ENCODE measurements at places on chromosomes 13 and 19. TPM values are rescaled to one million over a fixed set of nuclear protein-coding genes. Genes with fewer than 3 reads are reported as not detected.

GRCh38 chr19:38304866-38305429 is 897 bp downstream of the C19orf33 start:
- no peak overlapping the region for H3K4me3 ChIP-seq
- H3K27me3 ChIP-seq = no peaks in the 10 kb centered on the region
- H3K4me1 ChIP-seq = peaks cover 3% of the 10 kb centered on the region

- no peaks in the 10 kb centered on the region for H3K36me3 ChIP-seq
- H3K27me3 ChIP-seq = no peaks in the 10 kb centered on the region
- no peak overlapping the region for H3K27ac ChIP-seq
Observed at GRCh38 chr13:53873558-53873957, 844.9 kb downstream of the OLFM4 start.

DNA sequence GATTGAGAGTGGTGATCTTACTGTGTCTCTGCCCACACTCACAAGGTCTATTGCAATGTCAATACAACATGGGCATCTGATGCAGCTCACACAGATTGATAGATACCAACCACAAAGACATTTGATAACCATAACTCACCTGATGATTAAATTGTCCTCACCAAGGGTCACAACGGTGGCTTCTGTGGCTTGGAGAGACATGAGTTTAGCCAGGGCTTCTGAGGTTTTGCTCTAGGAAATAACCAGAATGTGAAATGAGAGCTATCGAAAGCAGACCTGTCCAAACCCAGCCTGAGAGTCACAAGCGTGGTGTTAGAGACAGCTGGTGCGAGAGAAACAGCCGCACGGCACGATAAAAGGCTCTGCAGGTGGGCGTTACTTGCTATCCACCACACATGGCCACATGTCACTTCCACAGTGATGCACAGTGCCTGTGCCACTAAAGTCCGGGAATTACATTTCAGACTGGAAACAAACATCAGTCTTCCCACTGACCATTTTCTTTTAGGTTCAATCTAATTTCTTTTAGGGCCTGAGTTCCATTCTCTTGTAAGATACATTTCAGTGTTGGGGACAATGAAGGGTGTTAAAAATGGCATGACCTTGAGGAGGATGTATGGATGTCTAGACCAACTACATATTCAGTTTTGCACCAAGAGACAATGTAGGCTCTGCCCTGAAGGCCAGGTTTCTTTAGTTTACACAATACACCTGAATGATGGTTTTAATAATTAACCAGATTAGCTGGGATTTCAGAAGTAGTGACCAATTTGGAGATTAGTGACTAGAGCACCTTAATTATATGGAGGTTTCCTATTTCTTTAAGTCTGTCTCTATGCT is 53.7 kb downstream of the ATP7B start:
- no peaks in the 10 kb centered on the region for H3K27me3 ChIP-seq
- H3K36me3 ChIP-seq = no peaks in the 10 kb centered on the region
- no peak overlapping the region for H3K27ac ChIP-seq
- no peak overlapping the region for H3K4me3 ChIP-seq

- H3K27ac ChIP-seq = no peak overlapping the region
- no peaks in the 10 kb centered on the region for H3K27me3 ChIP-seq
- DNase-seq = no peak
- H3K4me1 ChIP-seq = peaks cover 5% of the 10 kb centered on the region
Observed at GRCh38 chr13:51525567-51526167, 58.6 kb upstream of the WDFY2 start.

GRCh38 chr13:50127726-50128291 is 112.6 kb downstream of the KCNRG start:
- no peak overlapping the region for H3K4me3 ChIP-seq
- H3K36me3 ChIP-seq = peaks cover 7% of the 10 kb centered on the region
- H3K27ac ChIP-seq = no peak overlapping the region
- H3K4me1 ChIP-seq = peaks cover 57% of the 10 kb centered on the region

DNA sequence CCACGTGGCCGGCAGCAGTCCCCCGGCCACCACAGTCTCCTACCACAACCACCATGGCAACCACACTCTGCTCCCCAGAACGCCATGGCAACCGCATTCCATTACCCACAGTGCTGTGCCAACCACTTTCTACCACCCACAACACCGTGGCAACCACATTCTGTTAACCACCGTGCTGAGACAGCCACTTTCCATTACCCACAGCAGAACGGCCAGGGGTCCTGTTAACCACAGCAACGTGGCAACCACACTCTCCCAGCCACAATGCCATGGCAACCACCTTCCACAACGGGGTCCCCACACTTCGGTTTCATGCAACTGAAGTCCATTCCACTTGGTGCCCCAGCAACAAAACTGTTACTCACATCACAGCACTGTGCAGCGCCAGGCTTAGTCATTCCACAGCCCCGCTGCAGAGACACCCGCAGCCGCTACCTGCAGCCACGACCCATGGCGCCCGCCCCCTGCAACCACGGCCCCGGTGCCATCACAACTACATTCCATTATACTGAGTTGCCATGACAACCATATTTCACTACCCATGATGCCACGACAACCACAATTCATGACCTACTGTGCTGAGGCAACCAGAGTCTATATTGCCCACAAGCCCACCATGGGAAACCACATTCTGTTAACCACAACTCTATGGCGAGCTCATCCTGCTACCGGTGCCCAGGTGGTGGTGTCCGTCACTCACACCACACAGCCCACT is 10.0 kb downstream of the DPF1 start:
- DNase-seq = peak; percentile 87
- H3K27me3 ChIP-seq = peaks cover 83% of the 10 kb centered on the region
- peaks cover 18% of the 10 kb centered on the region for H3K4me1 ChIP-seq
- peak overlapping the region; percentile 68 for H3K4me3 ChIP-seq
- H3K27ac ChIP-seq = peak overlapping the region; percentile 93

- peaks cover 4% of the 10 kb centered on the region for H3K27me3 ChIP-seq
- DNase-seq = no peak
- no peaks in the 10 kb centered on the region for H3K36me3 ChIP-seq
Observed at GRCh38 chr13:20969182-20969581, 66.6 kb upstream of the XPO4 start.

DNA sequence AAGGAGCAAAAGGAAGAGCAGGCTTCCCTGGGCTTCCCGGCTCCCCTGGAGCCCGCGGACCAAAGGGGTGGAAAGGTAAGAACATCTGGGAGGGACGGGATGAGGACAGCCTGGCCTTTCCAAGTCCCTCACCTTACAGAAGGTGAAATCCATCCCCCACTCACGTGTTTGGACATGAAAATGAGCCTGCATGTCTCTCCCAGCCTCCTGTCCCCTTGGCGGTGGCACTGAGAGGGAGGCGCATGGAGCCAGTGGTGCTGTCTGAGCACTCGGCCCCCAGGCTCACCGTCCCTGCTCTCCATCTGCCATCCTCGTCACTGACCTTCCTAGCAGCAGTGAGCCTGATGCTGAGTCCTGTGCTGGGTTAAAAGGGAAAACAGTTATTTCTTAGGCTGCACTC is 104.2 kb downstream of the RAB20 start:
- H3K36me3 ChIP-seq = no peaks in the 10 kb centered on the region
- DNase-seq = no peak
- peaks cover 4% of the 10 kb centered on the region for H3K4me1 ChIP-seq
- H3K27ac ChIP-seq = no peak overlapping the region
- H3K27me3 ChIP-seq = peaks cover 36% of the 10 kb centered on the region

GRCh38 chr19:29503140-29503758 is 22.5 kb upstream of the VSTM2B start:
- H3K27me3 ChIP-seq = peaks cover 14% of the 10 kb centered on the region
- no peak for DNase-seq
- no peak overlapping the region for H3K4me3 ChIP-seq
- no peaks in the 10 kb centered on the region for H3K4me1 ChIP-seq

DNA sequence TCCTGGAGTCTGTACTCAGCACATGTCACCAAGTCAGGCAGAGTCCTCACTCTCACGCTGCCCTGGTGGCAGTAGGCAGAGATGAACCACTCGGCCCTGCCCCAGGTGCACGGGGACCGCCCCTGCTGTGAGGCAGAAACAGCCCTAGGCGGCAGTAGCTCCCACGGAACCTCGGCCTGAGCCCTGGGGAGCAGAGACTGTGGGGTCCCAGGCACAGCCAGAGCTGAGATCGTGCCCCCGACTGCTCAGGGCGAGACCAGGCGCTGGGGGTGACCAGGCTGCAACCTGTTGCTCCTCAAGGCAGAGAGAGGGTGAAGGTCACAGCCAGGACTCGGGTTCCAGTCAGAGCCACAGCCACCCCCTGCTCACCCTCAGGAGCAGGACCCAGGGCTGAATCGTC is 34.9 kb downstream of the AP1M1 start:
- H3K4me1 ChIP-seq = peaks cover 23% of the 10 kb centered on the region
- DNase-seq = no peak
- no peak overlapping the region for H3K27ac ChIP-seq
- peaks cover 44% of the 10 kb centered on the region for H3K36me3 ChIP-seq
- H3K4me3 ChIP-seq = no peak overlapping the region
- no peaks in the 10 kb centered on the region for H3K27me3 ChIP-seq

- H3K27ac ChIP-seq = no peak overlapping the region
- no peaks in the 10 kb centered on the region for H3K4me1 ChIP-seq
- H3K36me3 ChIP-seq = peaks cover 22% of the 10 kb centered on the region
- DNase-seq = no peak
- no peaks in the 10 kb centered on the region for H3K27me3 ChIP-seq
Observed at GRCh38 chr13:35086667-35087066, 144.6 kb downstream of the NBEA start.

- H3K4me3 ChIP-seq = no peak overlapping the region
- H3K36me3 ChIP-seq = peaks cover 11% of the 10 kb centered on the region
- no peak for DNase-seq
- no peak overlapping the region for H3K27ac ChIP-seq
- H3K27me3 ChIP-seq = no peaks in the 10 kb centered on the region
- H3K4me1 ChIP-seq = peaks cover 20% of the 10 kb centered on the region
Observed at GRCh38 chr19:49807904-49808675, 5.0 kb downstream of the FUZ start.

DNA sequence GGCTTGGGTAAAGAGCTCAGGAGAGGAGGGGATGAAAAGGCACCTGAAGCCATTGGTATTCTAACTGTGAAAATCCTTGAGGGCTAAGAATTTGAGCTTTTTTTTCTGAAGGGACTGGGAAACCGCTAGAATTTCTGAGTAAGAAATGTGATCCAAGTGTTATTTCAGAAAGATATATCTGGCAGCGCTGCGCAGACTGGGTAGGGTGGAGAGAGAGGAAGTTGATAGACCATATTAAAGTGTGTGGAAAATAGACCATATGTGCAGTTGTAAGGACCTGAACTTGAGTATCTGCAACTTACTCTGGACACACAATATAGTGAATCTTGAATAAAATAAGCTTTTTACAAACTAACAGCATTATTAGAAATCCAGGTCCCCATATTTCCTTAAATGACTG is 427.4 kb downstream of the NDFIP2 start:
- no peaks in the 10 kb centered on the region for H3K27me3 ChIP-seq
- H3K4me1 ChIP-seq = no peaks in the 10 kb centered on the region
- no peaks in the 10 kb centered on the region for H3K36me3 ChIP-seq
- H3K27ac ChIP-seq = no peak overlapping the region

GRCh38 chr19:40549007-40549708 is 27.5 kb upstream of the SHKBP1 start:
- H3K27me3 ChIP-seq = peaks cover 54% of the 10 kb centered on the region
- H3K4me3 ChIP-seq = no peak overlapping the region
- H3K27ac ChIP-seq = no peak overlapping the region
- peaks cover 8% of the 10 kb centered on the region for H3K4me1 ChIP-seq
- H3K36me3 ChIP-seq = no peaks in the 10 kb centered on the region
- peak; percentile 84 for DNase-seq

- no peak overlapping the region for H3K27ac ChIP-seq
- DNase-seq = no peak
- H3K27me3 ChIP-seq = no peaks in the 10 kb centered on the region
- H3K4me3 ChIP-seq = no peak overlapping the region
- peaks cover 12% of the 10 kb centered on the region for H3K36me3 ChIP-seq
Observed at GRCh38 chr19:47376589-47377144, 27.6 kb downstream of the DHX34 start.

- no peak overlapping the region for H3K27ac ChIP-seq
- no peaks in the 10 kb centered on the region for H3K27me3 ChIP-seq
- no peak for DNase-seq
- no peaks in the 10 kb centered on the region for H3K4me1 ChIP-seq
Observed at GRCh38 chr13:63351081-63351480, 1935.4 kb upstream of the PCDH20 start.

GRCh38 chr19:924553-925086 is 1.2 kb upstream of the ARID3A start:
- DNase-seq = peak; percentile 54
- peak overlapping the region; percentile 72 for H3K4me3 ChIP-seq
- H3K27me3 ChIP-seq = no peaks in the 10 kb centered on the region

Gene JAK3
- total RNA-seq = 90.3 TPM

Gene ZNF547
- 1.8 TPM for total RNA-seq

Gene ZNF528
- total RNA-seq = 9.4 TPM

Gene OXGR1
- total RNA-seq = not detected

Measured in activated naive CD8-positive, alpha-beta T cell treated with anti-CD3 and anti-CD28 coated beads for 36 hours (primary cell).